ENCODE measurements at places on chromosomes 7 and 10.

- peaks cover 5% of the 10 kb centered on the region for H3K36me3 ChIP-seq
- H3K27me3 ChIP-seq, result no peaks in the 10 kb centered on the region
- no peak overlapping the region for H3K27ac ChIP-seq
These were observed 10.0 kb downstream of the SVOPL start for GRCh38 chr7:138691178-138691577.

DNA sequence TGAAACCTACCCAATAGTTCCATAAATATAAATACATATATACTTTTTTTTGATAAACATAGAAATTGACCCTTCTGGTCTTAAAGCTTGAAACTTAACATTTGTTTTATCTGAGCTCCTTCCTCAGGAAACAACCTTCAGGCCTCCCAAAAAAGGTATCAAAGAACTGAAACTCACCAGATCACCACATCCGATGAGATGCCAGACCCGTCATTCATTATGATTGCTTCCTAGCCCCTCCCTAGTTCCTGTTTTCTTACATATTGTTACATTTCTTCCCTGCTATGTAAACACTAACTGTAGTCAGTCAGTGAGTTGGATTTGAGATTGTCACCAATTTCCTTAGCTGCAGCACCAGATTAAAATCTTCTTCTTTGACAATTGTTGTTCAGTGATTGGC is 663.6 kb downstream of the PCDH15 start:
- H3K4me1 ChIP-seq, result no peaks in the 10 kb centered on the region
- no peak overlapping the region for H3K4me3 ChIP-seq
- H3K27ac ChIP-seq, result no peak overlapping the region
- H3K36me3 ChIP-seq, result peaks cover 17% of the 10 kb centered on the region

- H3K36me3 ChIP-seq, result peaks cover 2% of the 10 kb centered on the region
- H3K27me3 ChIP-seq, result no peaks in the 10 kb centered on the region
- DNase-seq, result no peak
- H3K27ac ChIP-seq, result no peak overlapping the region
These were observed 70.5 kb upstream of the DIP2C start for GRCh38 chr10:759898-760477.

GRCh38 chr7:25240340-25240739 is 12.1 kb upstream of the NPVF start:
- DNase-seq, result no peak
- H3K27me3 ChIP-seq, result peaks cover 2% of the 10 kb centered on the region
- no peak overlapping the region for H3K4me3 ChIP-seq
- H3K27ac ChIP-seq, result no peak overlapping the region

DNA sequence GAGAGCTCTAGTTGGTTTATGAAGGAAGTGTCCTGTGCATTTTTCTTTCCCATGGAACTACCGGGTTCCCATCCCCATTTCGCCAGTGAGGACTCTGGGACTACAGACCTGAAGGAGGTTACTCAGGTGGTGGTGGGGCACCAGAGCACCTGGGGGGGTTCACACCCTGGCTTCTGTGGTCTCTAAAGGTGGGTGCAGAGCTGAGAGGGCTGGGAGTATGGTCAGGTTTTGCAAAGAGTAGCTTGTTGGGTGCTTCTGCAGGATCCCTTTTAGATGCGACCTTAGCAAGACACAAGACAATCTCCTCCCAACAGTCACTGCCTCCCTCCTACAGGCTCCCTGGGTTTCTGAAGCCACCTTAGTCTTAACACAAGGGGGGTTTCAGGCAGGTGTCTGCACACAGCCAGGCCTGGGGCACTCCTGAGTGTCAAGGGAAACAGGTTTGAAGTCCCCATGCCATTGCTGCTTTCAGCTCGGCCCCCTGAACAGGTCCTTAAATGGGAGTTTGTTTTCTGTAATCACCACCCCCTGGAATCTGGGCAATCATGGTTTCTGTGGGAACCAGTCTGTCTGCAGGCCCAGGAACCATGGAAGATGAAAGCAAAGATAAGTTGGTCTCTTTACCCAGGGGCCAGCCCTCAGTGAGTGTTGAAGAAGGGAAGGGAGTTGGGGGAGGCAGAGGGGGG is 9.9 kb upstream of the CXCL12 start:
- no peaks in the 10 kb centered on the region for H3K27me3 ChIP-seq
- no peak overlapping the region for H3K4me3 ChIP-seq
- DNase-seq, result no peak
- H3K36me3 ChIP-seq, result no peaks in the 10 kb centered on the region
- H3K4me1 ChIP-seq, result peaks cover 10% of the 10 kb centered on the region

GRCh38 chr10:36808625-36809362 is 316.6 kb upstream of the ANKRD30A start:
- no peak overlapping the region for H3K4me3 ChIP-seq
- H3K27me3 ChIP-seq, result no peaks in the 10 kb centered on the region
- no peaks in the 10 kb centered on the region for H3K36me3 ChIP-seq
- no peaks in the 10 kb centered on the region for H3K4me1 ChIP-seq

DNA sequence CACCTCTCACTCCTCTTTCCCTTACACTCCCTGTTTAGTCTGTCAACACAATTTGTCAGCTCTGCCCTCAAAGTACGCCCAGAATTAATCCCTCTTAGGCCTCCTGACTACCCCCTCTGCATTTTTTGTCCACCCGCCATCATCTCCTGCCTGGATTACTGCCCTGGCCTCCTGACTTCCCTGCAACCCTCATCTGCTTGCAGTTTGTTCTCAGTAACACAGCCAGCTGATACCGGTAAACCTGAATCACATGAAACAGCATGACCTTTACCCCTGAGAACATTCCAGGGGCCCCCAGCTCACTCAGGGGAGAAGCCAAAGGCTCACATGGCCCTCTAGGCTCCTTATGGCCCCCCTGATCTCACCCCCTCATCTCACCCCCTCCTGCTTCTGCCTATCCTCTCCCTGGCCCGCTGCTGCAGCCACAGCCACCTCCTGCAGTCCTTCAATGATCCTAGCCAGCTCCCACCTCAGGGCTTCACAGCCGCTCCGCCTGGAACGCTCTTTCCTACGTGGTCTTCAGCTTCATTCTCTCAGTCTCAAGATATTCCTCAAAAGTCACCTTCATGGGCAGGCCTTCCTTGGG is 8.9 kb downstream of the C10orf53 start:
- H3K4me1 ChIP-seq, result peaks cover 4% of the 10 kb centered on the region
- no peaks in the 10 kb centered on the region for H3K36me3 ChIP-seq
- H3K27ac ChIP-seq, result no peak overlapping the region
- H3K27me3 ChIP-seq, result peaks cover 50% of the 10 kb centered on the region
- DNase-seq, result no peak
- H3K4me3 ChIP-seq, result no peak overlapping the region

DNA sequence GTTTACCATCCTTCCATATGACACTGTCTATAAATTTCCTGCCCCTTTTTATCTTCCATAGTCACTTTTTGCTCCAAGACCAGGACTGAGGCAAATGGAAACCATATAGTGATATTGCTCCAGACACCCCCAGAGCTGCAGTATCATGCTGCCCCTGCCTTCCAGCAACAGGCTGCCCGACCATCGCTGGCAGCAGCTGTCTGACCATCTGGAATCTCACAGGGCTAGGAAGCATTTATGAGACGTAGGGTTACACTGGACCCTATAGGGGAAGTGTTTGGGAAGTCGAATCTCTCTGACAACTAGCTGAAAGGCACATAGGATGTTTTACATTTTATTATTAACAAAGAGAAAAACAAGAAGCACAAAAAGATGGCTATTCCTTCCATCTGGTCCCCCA is 19.4 kb downstream of the ENO4 start:
- H3K27me3 ChIP-seq, result no peaks in the 10 kb centered on the region
- H3K4me3 ChIP-seq, result no peak overlapping the region
- no peak for DNase-seq
- H3K27ac ChIP-seq, result no peak overlapping the region
- H3K36me3 ChIP-seq, result peaks cover 7% of the 10 kb centered on the region
- peaks cover 3% of the 10 kb centered on the region for H3K4me1 ChIP-seq

GRCh38 chr7:116802746-116803152 is 59.6 kb upstream of the CAPZA2 start:
- H3K4me3 ChIP-seq, result no peak overlapping the region
- DNase-seq, result no peak
- no peak overlapping the region for H3K27ac ChIP-seq
- no peaks in the 10 kb centered on the region for H3K36me3 ChIP-seq
- H3K27me3 ChIP-seq, result no peaks in the 10 kb centered on the region

- no peak for DNase-seq
- H3K27ac ChIP-seq, result no peak overlapping the region
- peaks cover 3% of the 10 kb centered on the region for H3K4me1 ChIP-seq
- H3K27me3 ChIP-seq, result no peaks in the 10 kb centered on the region
- no peak overlapping the region for H3K4me3 ChIP-seq
These were observed 358.2 kb downstream of the FGFR2 start for GRCh38 chr10:121240011-121240410.

DNA sequence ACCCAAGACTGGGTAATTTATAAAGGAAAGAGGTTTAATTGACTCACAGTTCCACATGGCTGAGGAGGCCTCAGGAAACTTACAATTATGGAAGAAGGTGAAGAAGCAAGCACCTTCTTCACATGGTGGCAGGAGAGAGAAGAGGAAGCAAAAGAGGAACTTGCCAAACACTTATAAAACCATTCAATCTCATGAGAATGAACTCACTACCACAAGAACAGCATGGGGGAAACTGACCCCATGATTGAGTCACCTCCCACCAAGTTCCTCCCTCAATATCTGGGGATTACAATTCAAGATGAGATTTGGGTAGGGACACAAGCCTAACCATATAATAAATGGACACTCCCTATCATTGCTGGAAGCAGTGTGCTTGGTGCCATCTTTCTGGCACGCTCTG is 506.3 kb downstream of the CALN1 start:
- H3K36me3 ChIP-seq, result no peaks in the 10 kb centered on the region
- no peaks in the 10 kb centered on the region for H3K4me1 ChIP-seq

DNA sequence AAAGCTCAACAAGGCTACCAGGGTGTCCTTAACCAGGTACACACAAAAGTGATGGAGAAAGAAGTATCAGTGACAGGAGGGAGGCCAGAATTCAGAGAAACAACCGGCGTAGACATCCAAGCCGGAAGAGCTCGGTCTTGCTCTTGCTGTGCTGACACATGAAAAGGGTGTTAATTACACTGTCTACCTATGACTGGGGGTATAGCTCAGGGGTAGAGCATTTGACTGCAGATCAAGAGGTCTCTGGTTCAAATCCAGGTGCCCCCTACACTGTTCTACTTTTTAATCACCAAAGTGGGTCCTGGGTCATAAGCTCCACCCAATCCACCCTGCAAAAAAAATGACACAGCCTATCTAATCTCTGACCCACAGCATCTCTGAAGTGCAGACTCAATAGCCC is 86.9 kb upstream of the ZNF746 start:
- peaks cover 84% of the 10 kb centered on the region for H3K36me3 ChIP-seq
- no peaks in the 10 kb centered on the region for H3K4me1 ChIP-seq
- H3K27ac ChIP-seq, result no peak overlapping the region
- no peak overlapping the region for H3K4me3 ChIP-seq

- no peak overlapping the region for H3K27ac ChIP-seq
- no peaks in the 10 kb centered on the region for H3K4me1 ChIP-seq
- peak overlapping the region; percentile 75 for H3K4me3 ChIP-seq
- no peaks in the 10 kb centered on the region for H3K36me3 ChIP-seq
- peaks cover 85% of the 10 kb centered on the region for H3K27me3 ChIP-seq
- peak; percentile 45 for DNase-seq
These were observed 4.3 kb downstream of the SHH start for GRCh38 chr7:155807789-155808548.

GRCh38 chr10:125824736-125825135 is 1.4 kb downstream of the BCCIP start:
- H3K36me3 ChIP-seq, result peaks cover 41% of the 10 kb centered on the region
- no peak overlapping the region for H3K27ac ChIP-seq
- H3K4me1 ChIP-seq, result 0 out of 2 replicates have a peak, but pooled peaks cover 2% of the 10 kb centered on the region
- DNase-seq, result no peak
- no peaks in the 10 kb centered on the region for H3K27me3 ChIP-seq

DNA sequence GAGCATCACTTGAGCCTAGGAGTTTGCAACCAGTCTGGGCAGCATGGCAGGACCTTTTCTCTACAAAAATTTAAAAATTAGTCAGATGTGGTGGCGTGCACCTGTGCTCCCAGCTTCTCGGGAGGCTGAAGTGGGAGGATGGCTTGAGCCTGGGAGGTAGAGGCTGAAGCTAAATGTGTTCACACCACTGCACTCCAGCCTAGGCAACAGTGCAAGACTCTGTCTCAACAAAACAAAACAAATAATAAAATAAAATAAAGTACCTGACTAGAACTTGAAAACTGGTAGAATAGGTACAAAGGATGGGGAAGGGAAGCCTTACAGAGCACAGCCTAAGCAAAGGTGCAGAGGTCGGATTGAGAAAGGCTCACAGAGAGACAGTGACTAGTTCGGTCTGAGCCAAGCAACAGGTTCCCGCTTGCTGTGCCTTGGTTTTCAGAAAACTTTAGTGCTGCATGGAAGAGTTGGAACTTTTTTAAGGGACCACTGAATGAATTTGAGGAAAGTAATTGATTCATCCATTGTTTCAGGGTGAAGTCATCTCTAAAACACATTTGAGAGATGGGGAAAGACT is 100.1 kb upstream of the STK17A start:
- DNase-seq, result no peak
- H3K27me3 ChIP-seq, result no peaks in the 10 kb centered on the region
- no peaks in the 10 kb centered on the region for H3K4me1 ChIP-seq
- H3K4me3 ChIP-seq, result no peak overlapping the region

Data from H9 (cell line).